NCI-H2107 (cell line): ENCODE measurements at places on chromosomes 1 and 21.

DNA sequence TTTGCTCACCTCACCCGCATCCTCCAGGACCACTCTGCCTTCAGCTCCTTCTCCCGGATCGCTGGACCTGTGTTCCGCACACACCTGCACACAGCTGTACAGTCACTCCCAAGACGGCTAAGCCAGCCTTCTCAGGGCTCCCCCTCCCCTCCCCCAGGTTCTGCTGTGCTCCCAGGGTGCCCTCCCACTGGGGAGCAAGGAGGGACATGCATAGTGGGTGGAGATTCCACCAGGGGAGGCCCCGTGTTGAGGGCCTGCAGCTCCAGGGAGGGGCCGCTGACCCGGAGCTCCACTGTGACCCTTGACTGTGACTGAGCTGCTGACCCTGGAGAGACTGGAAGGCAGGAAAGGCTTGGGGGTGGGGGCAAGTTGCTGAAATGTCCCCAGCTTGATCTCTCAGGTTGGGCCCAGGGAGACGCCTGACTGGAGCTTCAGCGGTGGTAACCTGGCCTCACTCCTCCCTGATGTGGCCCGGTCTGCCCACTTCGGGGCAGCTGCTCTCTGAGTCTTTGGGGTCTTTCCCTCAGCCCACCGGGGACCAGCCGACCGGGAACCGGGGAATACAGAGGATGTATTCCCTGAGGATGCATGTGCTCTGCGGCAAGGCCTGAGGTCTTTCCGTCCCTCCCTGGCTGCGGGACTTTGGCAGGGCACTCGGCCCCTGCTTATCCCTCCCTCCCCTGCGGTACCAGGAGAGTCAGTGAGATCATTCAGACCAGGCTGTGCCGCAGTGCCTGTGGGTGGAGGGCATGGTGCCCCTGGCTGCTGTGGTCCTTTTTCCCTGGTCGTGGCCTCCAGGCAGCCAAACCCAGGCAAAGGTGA lies 28.6 kb upstream of the PLCH2 start:
- DNase-seq = no peak

GRCh38 chr1:226671277-226671676 lies 67.8 kb downstream of the ITPKB start:
- DNase-seq = no peak

GRCh38 chr1:156502894-156503697 lies 2.5 kb upstream of the MEF2D start:
- no peak for DNase-seq

- no peak for DNase-seq
Measured at GRCh38 chr21:44052830-44053226, 40.7 kb downstream of the TRAPPC10 start.

DNA sequence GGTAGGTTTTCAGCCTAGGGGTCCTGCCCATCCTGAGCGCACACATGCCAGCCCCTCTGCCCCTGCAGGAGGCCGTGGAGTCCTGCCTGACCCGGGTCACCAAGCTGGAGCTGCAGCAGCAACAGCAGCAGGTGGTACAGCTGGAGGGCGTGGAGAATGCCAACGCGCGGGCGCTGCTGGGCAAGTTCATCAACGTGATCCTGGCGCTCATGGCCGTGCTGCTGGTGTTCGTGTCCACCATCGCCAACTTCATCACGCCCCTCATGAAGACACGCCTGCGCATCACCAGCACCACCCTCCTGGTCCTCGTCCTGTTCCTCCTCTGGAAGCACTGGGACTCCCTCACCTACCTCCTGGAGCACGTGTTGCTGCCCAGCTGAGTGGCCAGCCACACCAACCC lies 44.0 kb downstream of the TMCC2 start:
- no peak for DNase-seq

DNA sequence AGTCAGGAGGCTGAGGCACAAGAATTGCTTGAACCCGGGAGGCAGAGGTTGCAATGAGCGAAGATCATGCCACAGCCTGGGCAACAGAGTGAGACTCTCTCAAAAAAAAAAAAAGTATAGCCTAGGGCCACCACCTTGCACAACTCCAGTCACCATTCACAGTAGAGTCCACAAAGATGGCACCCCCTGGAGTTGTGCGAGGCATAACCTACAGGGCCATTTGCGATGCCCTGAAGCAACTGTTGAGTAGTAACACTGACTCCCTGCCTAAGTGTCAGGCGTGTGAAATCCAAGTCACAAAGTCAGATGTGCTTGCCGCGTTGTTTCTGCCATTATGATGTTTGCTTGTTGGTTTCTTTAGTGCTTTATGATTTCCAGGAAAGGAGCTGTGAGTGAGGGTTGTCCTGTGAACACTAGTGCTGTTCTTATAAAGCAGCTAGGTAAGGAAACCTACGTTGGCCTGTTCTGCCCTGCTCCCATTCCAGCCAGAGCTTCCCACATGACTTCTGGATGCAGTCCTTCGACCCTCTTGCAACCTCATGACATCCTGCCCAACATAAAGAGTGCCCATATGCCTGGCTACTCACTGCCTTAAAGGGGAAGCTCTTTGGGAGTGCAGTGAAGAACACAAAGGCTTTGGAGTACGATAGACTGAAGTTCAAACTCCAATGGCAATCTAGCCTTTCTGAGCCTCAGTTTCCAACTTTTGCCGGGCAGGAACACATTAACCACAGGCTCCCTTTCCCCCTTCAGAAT lies 29.8 kb downstream of the FHAD1 start:
- no peak for DNase-seq

- no peak for DNase-seq
Measured at GRCh38 chr1:226619031-226619430, 70.5 kb downstream of the STUM start.

DNA sequence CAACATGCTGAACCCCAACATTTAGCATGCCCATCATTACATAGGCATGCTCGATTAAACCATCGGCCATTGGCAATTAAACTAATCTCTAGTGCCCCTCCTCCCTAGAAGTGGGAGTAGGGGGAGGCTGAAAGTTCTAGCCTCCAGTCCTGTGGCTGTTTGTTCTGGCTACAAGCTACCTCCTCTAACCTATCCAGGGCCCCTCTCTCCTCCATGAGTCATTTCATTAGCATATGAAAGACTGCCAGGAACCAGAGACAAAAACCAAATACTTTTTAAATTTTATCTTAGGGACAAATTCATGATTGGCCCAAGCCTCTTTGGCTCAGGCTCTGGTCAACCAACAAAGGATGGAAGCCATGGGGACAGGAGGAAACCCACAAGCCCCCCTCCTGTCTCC lies 231.1 kb downstream of the CACNA1E start:
- DNase-seq = no peak

DNA sequence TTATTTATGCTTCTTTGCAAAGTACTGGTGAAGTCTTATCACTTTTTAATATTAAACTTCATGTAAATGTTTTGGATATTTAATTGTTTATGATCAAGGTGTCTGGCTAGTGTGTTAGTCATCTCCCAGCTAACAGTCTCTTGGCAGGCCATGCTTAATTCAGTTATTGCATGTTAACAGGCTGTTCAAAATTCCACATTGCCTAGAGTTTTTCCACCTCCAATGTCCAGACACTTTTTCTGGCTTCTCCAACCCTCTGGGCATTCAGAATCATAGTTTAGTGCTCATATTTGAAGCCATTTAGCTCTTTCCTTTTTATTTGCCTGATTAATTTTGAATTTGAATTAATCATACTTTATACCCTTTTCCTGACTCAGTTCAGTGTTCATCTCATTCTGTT lies 69.2 kb downstream of the OLFML2B start:
- no peak for DNase-seq

DNA sequence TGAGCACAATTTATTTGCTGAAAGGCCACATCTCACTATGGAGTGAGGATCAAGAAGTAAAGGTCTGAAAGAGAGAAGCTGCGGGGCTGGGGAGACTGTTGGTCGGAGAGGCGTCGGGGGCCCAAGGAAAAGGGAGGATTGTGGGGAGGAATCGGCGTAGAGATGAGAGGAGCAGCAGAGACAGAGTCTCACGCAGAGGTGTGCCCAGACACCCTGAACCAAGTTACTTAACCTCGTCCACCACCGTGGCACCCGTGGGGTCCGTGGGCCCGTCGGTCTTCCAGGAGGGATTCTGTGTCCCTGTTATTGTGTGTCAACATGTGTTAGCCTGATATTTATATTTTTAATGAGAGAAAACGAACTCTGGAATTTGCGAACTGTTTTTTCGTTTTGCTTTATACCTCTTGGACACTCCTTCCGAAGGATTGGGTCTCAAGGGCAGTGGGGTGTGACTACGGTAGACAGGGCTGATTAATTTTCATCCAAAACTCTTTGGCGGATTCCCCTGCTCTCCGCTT lies 3.8 kb upstream of the NBPF1 start:
- DNase-seq = no peak

DNA sequence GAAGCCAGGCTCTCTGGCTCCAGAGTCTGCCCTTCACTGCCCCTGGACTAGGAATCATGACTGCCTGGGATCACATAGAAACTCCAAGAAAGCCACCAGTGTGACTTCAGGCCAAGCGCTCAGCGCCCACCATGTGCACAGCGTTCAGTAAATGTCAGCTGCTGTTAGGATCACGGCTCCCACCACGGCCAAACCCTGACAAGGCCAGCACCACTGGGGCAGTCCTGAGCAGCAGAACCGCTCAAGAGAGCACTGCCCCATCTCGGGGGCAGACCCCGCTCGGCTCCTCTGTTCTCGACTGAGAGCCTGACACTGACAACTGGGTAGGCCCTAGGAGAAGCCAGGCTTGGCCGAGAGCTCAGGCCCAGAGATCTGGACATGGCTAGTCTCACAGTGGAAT lies 10.0 kb downstream of the CAPZB start:
- no peak for DNase-seq

DNA sequence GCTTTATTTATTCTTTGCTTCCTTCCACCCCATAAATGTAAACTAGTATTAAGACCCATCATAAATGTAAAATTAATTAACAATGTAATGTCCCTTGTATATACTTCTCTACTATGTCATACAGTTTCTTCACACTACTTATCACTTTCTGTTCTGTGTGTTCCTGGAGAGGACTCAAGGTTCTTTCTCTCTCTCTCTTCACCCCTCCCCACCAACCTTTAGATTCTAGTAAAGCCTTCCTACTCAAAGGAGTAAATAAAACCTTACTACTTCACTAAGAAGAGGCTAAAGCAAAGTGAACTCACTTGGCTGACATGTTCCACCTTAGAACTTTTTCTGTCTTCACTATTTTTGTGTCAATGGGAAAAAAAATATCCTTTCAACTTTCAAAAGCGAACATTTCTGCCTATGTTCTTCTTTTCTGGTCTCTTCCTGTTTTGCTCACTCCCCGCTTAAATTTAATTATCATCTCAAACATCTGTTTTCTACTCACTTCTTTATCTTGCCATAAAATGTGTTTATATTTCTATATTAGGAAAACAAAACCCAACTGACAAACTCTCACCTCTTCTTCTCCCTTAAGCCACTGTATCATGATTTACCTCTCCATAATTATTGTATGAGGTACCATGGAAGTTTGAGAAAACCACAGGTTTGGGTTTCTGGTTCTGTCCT lies 260.3 kb downstream of the DPYD start:
- no peak for DNase-seq

DNA sequence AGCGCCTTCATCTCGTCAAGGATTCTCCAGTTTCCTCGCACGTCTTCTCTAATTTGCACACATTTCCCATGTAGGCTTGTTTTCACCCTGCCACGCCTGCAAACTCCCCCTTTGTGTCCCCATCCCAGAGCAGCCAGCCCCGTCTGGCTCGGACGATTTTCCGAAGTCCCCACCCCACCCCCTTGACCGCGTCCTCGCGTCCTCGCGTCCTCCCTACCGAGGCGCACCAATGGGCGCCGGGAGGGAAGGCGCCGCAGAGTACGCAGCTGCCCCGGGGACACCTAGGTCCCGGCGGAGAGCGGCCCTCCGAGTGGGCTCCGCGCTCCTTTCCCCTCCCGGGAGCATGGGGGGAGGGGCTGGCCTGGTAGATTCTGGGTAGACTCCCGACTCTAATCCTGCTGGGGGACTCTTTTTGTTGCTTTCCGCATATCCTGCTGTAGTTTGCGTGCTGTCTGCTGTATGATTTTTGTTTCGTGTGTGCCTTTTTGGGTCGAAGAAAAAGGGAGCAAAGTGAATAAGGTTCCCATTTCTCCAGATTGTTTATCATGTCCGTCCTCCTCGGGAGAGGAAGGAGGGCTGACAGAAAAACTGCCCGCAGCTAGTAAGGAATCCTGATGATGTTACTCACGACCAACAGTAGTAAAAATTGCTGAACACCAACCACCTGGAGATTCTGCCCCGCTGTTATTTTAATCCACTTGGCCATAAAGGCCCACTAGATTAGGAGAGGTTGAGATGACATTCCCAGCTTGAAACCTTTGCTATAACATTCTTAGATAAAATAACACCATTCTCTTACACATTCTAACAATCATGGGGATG lies 1.5 kb downstream of the CACHD1 start:
- DNase-seq = no peak

DNA sequence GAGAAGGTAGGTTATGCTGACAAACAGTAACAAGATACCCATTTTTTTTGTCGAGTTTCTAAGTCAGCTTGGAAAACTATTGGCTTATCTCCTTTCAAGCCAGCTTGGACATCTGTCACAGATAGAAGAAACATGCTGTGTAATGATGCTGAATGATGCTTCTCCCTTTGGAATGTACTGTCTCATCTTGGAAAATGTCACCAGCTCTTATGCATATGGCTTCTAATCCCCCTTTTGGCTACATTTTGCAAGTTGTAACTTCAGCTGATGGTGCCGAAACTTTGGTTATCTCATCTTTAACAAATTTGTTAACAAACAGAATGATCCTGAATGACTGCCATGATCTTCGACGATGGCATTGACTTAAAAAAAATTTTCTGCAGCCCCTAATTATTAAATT lies 68.8 kb upstream of the ST6GALNAC3 start:
- DNase-seq = no peak

GRCh38 chr1:202275061-202275770 lies 66.5 kb downstream of the UBE2T start:
- no peak for DNase-seq

GRCh38 chr1:40362699-40363098 lies 10.8 kb upstream of the SMAP2 start:
- DNase-seq = no peak

DNA sequence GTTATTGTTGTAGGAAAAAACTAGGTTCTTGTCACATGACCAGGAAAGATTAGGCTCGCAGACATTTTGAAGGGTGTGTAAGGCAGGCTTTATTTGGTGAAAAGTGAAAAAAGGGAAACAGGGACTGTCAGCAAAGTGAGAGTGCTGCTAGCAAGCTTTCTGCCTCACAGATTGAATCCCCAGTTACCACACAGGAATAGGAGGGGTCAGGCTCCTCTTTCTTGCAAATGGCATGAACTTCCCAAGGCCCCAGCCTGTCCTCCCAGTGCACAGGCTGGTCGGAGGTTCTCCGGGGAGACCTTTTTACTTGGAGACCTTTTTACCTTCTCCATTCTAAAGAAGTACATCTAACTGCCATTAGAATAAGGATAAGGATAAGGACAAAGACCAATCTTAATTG lies 42.1 kb downstream of the SYCP1 start:
- DNase-seq = no peak

DNA sequence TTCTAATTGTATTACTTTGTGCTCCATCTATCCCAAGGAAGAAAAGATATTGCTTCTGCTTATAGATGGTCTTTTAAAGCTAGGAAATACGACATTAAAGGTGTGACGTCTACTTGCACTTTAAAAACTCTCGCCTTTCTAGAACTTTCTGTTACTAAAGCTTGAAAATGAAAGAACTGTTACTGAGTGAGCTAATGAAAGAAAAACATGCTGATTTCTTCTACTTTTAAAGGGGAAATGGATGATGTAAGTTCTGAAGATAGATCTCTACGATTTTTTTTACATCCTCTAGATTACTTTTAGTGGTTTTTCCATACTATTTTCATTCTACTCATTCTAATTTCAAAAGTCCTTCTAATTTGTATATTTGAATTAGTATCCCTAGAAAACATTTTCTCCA lies 387.5 kb downstream of the USP25 start:
- DNase-seq = no peak
